Gastrocnemius medialis (tissue), 4 donors: ENCODE measurements at places on chromosomes 13 and 19. TPM values are rescaled to one million over a fixed set of nuclear protein-coding genes. Genes with fewer than 3 reads are reported as not detected.

OR7C1 gene
- 0.03 TPM for total RNA-seq

TNNT1 gene
- total RNA-seq: 7,093 TPM

DMAC2 gene
- total RNA-seq: 58.3 TPM

GRCh38 chr13:22235285-22235949 lies 564.5 kb downstream of the FGF9 start:
- no peak for DNase-seq

DNA sequence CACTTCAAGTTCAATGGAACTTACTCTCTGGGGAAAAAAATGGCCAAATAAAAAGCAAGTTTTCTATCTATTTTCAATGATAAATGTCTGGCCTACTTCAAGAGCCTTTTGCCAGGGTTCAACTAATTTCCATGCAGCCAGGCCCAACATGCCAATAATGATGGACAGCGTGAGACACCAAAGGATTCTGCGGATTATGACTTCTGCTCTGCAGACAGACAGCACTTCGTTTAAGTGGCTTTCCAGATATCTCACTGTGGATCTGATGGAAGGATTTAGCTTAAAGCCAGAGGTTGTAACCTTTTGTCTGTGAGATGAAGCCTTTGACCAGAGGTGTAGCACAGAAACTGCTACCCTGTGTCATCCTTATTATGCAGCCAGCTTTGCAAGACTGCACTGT lies 614.2 kb downstream of the DCT start:
- no peak for DNase-seq

GRCh38 chr13:60267498-60268202 lies 103.9 kb upstream of the DIAPH3 start:
- no peak for DNase-seq

DNA sequence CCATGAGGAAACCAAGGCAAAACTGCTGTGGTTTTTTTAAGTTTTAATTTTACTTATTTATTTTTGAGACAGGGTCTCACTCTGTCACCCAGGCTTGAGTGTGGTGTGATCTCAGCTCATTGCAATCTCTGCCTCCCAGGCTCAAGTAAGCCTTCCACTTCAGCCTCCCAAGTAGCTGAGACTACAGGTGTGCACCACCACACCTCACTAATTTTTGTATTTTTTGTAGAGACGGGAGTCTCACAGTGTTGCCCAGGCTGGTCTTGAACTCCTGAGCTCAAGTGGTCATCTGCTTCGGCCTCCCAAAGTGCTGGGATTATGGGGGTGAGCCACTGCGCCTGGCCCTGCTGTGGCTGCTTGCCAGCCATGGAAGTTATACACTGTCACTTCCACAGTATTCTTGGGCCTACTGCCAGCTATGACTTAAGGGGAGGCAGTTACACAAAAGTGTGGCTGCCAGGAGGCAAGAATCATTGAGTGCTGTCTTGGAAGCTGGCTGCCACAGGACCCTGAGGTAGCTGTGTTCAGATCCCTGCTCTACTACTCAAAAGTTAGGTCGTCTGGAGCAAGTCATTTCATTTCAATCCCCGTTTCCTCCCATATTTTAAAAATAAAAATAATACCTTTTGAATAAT lies 12.7 kb downstream of the FARP1 start:
- no peak for DNase-seq

DNA sequence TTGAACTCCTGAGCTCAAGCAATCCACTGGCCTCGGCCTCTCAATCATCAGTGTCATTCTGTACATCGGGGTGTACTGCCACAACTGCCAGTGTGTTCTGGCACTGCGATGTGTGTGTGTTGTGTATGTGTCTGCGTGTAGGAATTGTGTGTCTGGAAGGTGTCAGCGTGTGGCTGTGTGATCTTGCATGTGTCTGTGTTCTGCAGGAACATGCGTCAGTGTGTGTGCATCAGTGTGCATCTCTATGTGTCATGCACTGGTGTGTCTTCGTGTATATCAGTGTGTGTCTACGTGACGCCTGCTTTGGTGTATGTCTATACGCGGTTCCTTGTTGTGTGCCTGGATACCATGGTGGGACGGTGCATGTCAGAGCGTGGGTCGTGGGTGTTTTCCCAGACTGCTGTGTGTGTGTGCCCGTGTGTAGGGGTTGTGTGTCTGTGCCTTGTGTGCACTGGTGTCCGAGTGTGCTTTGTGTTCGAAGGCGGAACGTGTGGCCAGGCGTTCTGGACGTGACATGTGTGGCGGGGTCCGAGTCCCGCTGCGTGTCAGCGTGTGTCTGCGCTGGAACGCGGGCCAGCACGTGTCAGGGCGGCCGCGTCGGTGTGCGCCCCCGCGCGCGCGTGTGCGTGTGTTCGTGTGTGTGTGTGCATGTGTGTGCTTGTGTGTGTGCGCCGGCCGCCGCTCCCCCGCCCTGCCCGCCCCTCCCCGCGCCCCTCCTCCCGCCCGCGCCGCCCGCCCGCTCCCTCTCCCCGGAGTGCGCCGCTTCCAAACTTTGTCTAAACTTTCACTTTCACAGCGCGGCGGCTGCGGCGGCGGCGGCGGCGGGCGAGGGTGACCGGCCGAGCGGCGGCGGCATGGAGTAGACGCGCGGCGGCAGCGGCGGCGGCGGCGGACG lies at the start of gene NFIX:
Gene NFIX, plus strand, starts transcription at position 775 of the 895 bp plus-strand sequence. CDS start 363 bp downstream, outside the sequence.
- no peak for DNase-seq
